NCI-H187 treated with DMSO at 0.1 percent for 48 hours (cell line): ENCODE measurements at places on chromosomes 4 and X.

DNA sequence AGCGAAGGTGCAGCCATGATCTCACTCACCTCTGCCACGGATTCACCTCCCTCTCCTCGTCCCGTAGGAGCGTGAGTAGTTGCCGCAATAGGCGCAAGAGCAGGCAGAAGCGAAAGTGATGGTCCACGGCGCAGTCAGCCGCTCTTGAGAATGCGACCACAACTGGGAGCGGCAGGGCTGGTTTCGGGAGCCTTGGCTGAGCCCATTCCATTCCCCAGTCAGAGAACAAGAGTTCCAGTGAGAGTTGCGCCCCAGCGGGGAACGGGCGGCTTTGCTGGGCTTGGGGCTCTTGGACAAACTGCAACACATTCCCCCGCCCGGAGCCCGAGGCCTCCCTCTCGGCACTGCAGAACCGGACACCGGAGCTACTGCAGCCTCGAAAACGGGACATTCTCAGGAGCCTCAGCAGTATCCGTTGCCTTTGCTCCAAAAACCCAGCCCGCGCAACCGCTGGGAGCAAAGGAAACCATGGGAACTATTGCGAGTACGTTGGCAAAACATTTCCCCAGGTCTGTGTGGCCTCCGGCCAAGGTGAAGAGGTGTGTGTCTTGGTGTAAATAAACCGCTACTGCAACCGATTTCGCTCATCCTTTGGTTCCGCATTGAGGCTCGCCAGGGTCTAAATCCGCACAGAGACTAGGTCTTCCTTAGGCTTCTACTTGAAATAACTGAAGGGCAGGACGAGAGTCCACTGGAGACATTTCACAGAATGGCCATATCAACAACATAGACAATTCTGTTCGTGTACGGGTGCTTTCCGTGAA, 5.7 kb upstream of the ZBTB33 start:
- DNase-seq, result peak; percentile 38

DNA sequence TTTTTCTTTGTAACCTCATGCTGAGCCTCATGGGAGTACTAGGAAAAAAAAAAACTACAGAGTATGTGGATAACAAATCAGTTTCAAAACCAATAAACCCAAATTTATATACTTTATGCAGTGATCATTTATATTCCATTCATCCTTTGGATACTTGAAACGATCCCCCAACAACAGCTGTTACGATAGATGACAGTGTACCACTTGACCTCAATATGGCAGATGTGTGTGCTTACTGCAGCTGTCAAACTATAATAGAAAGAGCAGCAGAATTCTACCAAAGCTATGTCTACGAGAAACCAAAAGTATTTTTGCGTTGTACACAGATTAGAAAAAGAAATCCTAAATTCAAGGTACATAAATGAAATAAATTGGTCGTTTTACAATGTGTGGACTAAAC, 337.8 kb downstream of the PDGFC start:
- no peak for DNase-seq

- DNase-seq, result no peak
Measured at GRCh38 chrX:52346174-52347165, 22.4 kb upstream of the XAGE2 start.

DNA sequence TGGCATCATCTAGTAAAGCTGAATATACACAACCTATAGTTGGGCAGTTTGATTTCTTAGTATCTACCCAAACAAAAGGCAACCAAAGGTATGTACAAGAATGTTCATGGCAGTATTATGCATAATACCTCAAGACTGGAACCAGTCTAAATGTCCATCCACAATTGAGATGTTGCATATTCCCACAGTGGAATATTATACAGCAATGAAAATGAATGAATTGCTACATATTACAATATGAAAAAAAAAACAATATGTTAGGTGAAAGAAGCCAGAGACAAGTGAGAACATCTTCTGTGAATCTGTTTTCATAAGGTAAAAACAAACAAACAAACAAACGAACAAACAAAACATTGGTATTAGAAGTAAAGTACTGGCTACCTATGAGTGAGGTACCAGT, 11.6 kb upstream of the RAB28 start:
- DNase-seq, result no peak

DNA sequence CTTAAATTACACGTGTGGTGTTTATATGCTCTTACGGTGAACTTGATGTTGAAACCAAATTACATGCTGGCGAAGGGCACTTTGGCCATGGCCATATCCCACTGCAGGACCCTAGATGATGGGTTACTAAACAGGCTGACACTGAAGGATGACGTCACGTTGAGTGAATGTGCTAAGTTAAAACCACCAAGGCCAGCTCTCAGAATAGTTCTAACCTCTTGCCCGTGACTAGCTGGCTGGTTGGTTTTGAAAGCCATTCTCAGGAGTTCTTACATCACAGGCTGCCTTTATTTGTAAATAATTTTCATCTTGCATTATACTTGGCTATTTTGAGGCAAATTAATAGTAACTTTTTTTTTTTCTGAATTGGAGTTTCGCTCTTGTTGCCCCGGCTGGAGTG, 41.3 kb upstream of the PHEX start:
- no peak for DNase-seq

GRCh38 chr4:40516651-40517050, 113.0 kb downstream of the RBM47 start:
- DNase-seq, result no peak

DNA sequence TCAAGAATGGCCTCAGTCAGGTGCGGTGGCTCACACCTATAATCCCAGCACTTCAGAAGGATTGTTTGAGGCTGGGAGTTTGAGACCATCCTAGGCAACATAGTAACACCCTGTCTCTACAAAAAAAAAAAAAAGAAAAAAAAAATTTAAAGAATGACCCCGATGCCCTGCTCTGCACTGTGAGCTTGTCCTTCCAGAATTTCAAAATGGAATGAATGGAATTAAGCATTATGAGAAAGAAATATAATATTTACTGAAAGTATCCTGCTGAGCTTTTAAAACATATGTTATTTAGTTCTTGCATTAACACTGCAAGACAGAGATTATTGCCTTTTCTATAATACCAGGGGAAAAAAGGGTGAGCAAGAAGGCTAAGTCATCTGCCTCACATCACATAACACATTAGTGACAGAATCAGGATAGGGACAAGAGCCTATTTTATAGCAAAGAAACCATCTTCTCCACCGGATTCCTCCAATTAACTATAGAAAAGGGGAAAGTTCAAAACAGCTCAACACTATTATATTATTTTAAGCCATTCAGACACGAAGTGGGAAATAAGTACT, 41.9 kb upstream of the GAB1 start:
- DNase-seq, result no peak

DNA sequence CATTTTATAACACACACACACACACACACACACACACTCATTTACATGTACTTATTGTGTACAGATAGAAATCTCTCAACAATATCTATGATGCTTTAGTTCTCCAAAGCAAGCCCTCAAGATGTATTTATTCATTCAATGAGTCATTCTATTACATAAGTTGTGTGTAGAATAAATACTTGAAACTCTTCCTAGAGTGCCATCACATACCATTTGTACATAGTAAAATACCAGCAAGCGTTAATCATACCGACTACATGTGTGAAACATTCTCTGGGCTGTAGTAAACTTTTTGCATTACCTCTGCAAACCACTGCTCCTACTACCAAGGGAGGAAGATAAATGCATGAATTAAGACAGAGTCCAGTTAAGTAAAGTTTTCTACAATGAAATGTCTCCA, 70.9 kb downstream of the EPHA5 start:
- no peak for DNase-seq

DNA sequence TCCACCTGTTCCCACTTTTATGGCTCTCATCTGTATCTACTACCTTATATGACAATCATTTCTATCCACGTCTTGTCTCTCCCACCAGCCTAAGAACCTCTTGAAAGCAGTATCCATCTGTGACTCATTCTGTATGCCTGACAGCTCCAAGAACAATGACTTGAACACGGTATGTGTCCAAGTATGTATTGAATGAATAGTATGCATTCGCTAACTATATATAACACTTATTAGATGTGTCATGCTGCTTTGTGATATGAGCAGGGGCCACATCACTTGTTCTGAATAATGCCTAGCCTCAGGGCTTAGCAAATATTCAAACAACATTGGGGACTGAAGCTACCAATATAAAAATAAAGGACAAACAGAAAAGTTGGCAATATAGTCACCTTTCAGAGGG, 4.9 kb downstream of the OPHN1 start:
- DNase-seq, result no peak
